ENCODE measurements at places on chromosomes 3 and 15.

- no peak for DNase-seq
Observed at GRCh38 chr15:35321926-35322325, 224.0 kb downstream of the DPH6 start.

DNA sequence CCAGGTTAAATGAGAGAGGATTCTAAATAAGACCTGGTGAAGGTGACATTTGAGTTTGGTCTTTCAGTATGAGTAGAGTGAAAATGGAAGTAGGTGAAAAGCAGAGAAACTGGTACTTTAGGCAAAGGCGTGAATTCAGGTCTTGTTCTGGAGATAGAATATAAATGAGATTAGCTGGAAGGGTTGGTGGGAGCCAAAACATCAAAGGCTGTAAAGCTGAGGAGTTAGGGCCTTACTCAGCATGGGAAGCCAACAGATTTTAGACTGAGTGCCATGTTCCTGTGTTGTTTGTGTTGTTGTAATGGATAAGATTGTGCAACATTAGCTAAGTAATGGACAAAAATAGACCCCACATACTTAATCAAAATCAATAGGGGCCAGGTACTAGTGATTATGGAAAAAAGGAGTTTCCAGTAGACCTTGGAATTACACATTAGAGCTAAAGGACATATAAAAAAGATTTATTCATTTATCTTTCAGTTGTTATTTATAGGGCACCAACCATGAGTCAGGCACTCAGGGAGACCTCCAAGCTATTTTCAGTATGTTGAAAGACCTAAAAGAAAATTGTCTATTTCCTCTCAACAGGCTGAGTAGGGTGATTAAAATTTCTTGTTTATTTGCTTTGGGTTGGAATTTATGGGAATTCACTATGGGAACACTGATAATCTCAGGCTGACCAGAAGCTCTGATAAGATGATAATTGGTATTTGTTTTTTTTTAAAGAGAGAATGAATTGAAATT, 20.8 kb downstream of the ARL14 start:
- no peak for DNase-seq

- DNase-seq, result no peak
Observed at GRCh38 chr15:49898575-49899283, 220.3 kb downstream of the ATP8B4 start.

DNA sequence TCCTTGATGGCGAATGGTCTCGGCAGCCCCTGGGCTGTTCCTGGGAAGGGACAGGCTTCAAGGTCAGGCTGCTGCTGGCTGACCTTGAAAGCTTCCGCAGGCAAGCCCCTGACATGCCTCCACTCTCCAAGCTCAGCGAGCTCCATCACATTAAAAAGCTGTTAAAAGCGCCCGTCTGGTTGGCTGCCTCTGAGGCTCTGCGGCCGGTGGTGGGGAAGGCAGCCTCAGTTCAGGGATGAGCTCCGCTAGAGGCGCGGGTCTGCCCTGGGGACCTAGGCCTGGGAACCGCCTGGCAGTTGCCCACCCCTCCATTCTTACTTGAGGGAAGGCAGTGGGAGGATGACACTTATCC, 103.8 kb downstream of the LINGO1 start:
- DNase-seq, result peak; percentile 56

DNA sequence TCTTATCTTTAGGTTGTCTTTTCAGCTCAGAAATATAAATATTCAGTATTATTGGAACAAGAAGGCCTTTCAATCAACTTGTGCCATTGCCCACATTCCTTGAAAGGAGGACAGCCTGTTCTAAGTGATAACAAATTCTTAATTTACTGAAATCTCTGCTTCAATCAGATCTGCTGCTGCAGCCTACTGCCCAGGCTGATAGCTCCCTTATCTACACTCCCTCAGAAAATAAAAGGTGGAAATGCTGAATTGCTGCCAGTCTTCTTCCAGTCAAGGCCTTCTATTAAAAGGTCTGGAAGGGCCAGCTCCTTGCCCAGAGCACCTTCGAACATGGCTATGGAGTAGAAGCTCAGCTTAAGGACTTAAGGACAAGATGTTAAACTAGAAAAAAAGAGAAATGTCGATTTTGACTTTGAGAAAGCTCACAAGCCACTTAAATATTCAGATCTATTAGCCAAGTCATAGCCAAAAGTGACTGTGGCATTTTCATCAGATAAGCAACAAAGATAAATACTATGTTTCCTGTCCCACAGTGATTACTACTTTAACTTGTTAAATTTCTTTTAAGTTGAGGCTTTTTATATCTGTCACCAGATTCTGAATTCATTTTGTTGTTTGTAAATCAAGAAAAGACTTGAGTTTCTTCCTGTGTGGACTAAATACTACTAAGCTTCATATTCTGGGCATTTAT, 480.5 kb upstream of the CBLB start:
- no peak for DNase-seq

GRCh38 chr3:57130571-57131209, 34.5 kb downstream of the IL17RD start:
- DNase-seq, result no peak

GRCh38 chr15:59366333-59367021, 6.2 kb downstream of the MYO1E start:
- DNase-seq, result no peak

Data from spleen (tissue), 13 donors.